ENCODE measurements at places on chromosomes 4 and X.
A peak's percentile ranks its signal among the peaks of the same experiment; 100 is the strongest.

DNA sequence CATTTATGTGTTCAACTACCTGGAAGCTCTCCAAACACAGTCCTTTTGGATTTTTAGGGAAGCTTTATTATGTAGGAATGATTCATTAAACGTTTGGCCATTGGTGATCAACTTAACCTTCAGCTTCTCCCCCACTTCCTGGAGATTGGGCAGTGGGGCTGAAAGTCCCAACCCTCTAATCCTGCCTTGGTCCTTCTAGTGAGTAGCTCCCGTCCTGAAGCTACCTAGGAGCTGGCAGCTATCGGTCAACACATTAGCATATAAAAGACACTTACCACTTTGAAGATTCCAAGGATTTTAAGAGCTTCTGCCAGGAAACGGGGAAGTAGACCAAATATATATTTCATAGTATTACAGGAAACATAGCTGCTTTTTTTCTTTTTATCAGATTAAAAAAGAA is 69.7 kb downstream of the MCUB start:
- DNase-seq = no peak

DNA sequence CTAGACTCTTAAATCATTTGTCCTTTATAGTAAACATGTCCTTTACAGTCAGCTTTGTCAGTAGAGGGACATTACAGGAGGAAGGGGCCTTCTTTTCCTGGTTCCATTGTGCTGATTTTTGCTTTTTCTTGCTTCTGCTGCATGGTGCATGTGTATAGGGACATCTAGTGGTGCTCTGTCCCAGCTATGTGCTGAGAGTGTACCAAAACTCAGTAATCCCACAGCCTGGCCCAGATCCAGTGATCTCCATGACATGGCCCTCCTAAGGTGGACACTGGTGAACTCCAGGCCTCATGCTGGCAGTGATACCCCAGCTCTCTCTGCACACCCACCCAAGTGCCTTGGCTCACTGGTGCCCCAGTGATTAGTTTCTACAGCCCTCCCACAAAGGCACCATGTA is 45.2 kb downstream of the MAGEB17 start:
- DNase-seq = no peak

- DNase-seq = no peak
These were observed 20.2 kb downstream of the PJA1 start for GRCh38 chrX:69144838-69145680.

DNA sequence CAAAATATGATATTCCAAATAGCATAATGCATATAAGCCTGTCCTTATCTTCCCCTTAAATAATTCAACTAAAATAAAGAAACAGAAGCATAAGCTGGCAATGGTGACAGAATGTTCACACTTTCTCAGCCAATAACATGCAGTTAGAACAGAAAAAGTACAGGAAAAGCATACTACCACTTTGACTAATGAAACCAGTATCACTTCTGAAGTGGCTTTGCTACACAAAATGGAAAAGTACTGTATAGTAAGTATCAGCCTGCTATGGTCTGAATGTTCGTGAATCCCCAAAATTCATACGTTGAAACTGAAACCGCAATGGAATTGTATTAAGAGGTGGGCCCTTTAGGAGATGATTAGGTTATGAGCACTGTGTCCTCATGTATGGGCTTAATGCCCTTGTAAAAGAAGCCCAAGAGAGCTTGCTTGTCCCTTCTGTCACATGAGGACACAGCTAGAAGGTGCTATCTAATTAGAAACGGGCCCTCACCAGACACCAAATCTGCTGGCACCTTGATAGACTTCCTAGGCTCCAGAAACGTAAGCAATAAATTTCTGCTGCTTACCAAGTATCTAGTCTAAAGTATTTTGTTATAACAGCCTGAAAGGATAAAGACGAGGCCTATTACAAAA is 102.6 kb downstream of the PRDM5 start:
- DNase-seq = no peak

DNA sequence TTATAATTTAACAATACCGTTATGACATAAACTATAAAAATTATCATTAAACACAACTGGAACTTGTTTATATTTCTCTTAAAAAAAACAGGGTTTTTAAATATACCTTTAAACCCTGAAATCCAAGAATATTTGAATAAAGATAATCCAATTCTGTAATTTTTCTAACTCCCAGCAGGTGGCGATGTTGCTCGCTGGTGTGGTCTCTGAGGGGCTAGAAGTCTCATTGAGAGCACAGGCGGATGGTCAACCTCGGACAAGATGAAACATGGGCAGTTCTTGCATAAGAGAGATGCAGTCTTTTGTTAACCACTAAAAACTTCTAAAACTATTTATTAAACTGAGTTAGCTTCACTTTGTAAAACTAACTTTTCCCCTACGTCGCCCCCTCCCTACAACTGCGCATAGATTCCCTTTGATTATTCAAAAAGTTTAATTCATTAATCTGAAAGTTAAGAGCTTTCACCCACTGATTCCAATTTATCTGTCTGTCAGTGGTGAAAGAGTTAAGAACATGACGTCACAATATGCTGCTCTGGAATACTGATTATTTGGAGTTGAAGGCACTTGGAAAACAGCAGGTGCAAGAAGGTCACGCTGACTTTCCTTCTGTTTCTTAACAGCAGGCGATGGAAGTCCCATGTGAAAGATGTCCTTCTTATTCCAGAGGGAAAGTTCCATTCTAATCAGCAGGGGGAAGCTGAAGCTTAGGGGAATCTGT is 29.5 kb downstream of the DMP1 start:
- peak; percentile 32 for DNase-seq
